Left ventricle myocardium inferior (tissue), 1 donor: ENCODE measurements at places on chromosomes 1 and 21. TPM values are rescaled to one million over a fixed set of nuclear protein-coding genes. Genes with fewer than 3 reads are reported as not detected.

The PLA2G5 gene
- 51.4 TPM for total RNA-seq

The TFAP2E gene
- total RNA-seq: 0.30 TPM

The ADORA1 gene
- 16.4 TPM for total RNA-seq

- H3K4me3 ChIP-seq: no peak overlapping the region
- H3K4me1 ChIP-seq: peaks cover 95% of the 10 kb centered on the region
- no peak for DNase-seq
- H3K36me3 ChIP-seq: no peaks in the 10 kb centered on the region
- peak overlapping the region; percentile 67 for H3K27ac ChIP-seq
Measured at GRCh38 chr1:183096351-183096750, 73.1 kb downstream of the LAMC1 start.

The RGS13 gene
- 0.22 TPM for total RNA-seq

DNA sequence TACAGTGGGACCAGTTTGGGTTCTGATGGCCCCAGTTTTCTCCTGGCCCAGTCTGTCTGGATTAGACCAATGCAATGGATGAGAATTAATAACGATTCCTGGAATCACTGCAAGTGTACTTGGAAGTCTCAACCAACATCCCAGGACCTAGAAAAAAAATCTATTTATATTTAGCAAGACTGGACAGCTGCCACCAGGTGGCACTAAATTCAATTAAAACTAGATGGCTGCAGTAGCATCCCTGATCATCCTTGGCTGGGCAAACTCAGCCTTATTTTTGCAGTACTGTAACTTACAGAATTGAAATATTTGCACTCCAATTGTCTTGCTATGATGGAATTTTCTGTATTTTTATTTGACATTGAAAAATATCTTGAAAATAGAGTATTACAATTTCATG lies 165.7 kb downstream of the NCAM2 start:
- no peaks in the 10 kb centered on the region for H3K36me3 ChIP-seq
- peaks cover 8% of the 10 kb centered on the region for H3K4me1 ChIP-seq
- H3K27me3 ChIP-seq: no peaks in the 10 kb centered on the region
- no peak overlapping the region for H3K4me3 ChIP-seq

The S100A7A gene
- total RNA-seq: not detected

GRCh38 chr1:183886853-183887252 lies 81.9 kb downstream of the RGL1 start:
- H3K27me3 ChIP-seq: no peaks in the 10 kb centered on the region
- H3K36me3 ChIP-seq: peaks cover 24% of the 10 kb centered on the region
- H3K4me3 ChIP-seq: no peak overlapping the region
- H3K27ac ChIP-seq: peak overlapping the region; percentile 16

- H3K27ac ChIP-seq: peak overlapping the region; percentile 4
- H3K36me3 ChIP-seq: no peaks in the 10 kb centered on the region
- H3K27me3 ChIP-seq: no peaks in the 10 kb centered on the region
- DNase-seq: no peak
- H3K4me3 ChIP-seq: no peak overlapping the region
Measured at GRCh38 chr1:66341446-66342089, 192.4 kb upstream of the SGIP1 start.

DNA sequence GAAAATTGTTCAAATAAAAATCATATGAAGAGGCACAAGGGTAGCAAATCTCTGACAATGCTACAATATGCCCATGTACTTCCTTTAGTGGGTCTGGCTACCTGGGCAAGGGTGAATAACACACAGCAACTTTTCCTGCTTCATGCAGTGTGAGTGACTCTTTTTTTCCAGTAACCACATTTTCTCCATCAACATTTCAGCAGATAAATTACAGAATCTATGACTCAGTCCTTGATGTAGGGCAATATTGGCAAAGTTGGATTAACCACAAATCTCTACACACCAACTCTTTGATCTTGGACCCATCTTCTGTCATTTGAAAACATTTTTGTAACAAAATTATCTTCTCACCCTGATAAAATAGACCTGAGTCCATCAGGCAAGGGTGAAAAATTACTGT lies 31.7 kb downstream of the ERICH3 start:
- H3K4me1 ChIP-seq: no peaks in the 10 kb centered on the region
- DNase-seq: no peak
- H3K4me3 ChIP-seq: no peak overlapping the region

GRCh38 chr1:99934801-99935200 lies 35.0 kb upstream of the SLC35A3 start:
- no peaks in the 10 kb centered on the region for H3K36me3 ChIP-seq
- no peaks in the 10 kb centered on the region for H3K4me1 ChIP-seq
- no peak overlapping the region for H3K27ac ChIP-seq
- DNase-seq: no peak
- no peaks in the 10 kb centered on the region for H3K27me3 ChIP-seq
- no peak overlapping the region for H3K4me3 ChIP-seq

The TMEM269 gene
- not detected for total RNA-seq

The GRIK1 gene
- total RNA-seq: not detected

The MYOG gene
- not detected for total RNA-seq

GRCh38 chr1:41681331-41682098 lies 197.0 kb upstream of the EDN2 start:
- peak overlapping the region; percentile 73 for H3K27ac ChIP-seq
- H3K27me3 ChIP-seq: no peaks in the 10 kb centered on the region
- DNase-seq: no peak
- H3K4me3 ChIP-seq: no peak overlapping the region
